CD4-positive, alpha-beta T cell treated with Interleukin-12 subunit alpha and Interleukin-12 subunit beta, for 1 hour (primary cell): ENCODE measurements at places on chromosomes 2 and 18.

- DNase-seq: no peak
Measured at GRCh38 chr2:44922776-44923175, 18.7 kb upstream of the SIX3 start.

DNA sequence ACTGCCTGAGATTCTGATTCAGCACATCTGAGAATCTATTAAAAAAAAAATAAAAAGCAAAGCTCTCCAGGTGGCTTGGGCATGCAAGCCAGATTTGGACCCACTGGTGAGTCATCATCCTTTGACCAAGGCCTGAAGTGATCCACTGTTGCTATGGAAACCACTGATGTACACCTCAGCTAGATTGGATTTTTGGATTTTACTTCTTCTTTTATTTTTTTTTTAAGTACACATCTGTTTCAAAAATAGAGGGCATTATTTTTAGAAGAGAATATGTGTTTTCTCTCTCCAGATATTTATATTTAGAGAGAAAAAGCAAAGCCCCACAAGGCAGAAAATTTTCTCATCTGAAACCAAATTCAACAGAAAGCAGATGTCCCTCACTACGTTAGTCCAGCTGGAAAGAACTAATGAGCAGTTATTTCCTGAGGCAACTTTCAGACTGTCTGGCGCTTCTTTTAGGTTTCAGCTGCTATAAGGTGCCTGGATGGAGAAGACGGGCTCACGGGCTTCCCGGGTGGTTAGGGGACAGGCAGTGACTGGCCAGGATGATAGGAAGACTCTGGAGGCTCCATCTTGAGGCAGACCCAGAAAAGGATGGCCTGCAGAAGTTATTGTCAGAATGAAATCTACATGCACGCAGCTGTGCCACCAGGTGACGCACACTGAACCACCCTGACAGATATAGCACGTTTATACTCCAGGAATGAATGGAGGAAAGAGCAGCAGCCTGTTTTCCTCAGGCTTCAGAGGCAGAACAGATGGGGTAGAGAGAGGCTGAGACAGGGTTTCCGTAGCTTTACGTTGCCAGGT, 50.5 kb downstream of the MRPL35 start:
- no peak for DNase-seq

DNA sequence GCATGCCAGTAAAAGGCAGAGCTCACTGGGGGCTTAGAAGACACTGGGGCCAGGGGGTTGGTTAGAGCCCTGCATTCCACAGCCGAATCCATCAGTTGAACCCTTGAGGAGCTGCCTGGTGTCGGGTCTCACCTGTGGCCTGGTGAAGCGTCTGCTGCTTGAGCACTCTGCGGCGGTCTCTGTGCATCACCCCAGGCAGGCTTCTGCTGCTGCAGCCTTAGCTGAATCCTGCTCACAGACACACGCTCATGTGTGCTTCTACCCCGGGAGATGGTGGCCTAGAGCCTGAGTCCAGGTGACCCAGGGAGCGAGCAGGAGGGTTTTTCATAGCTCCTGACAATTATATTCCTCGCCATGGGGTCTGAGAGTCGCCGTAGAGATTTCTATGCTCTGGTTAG, 192.1 kb downstream of the MGAT5 start:
- DNase-seq: no peak

- no peak for DNase-seq
Measured at GRCh38 chr2:153455403-153455802, 23.2 kb downstream of the RPRM start.
